ENCODE measurements at places on chromosomes 1 and 21. TPM values are rescaled to one million over a fixed set of nuclear protein-coding genes. Genes with fewer than 3 reads are reported as not detected.

DNA sequence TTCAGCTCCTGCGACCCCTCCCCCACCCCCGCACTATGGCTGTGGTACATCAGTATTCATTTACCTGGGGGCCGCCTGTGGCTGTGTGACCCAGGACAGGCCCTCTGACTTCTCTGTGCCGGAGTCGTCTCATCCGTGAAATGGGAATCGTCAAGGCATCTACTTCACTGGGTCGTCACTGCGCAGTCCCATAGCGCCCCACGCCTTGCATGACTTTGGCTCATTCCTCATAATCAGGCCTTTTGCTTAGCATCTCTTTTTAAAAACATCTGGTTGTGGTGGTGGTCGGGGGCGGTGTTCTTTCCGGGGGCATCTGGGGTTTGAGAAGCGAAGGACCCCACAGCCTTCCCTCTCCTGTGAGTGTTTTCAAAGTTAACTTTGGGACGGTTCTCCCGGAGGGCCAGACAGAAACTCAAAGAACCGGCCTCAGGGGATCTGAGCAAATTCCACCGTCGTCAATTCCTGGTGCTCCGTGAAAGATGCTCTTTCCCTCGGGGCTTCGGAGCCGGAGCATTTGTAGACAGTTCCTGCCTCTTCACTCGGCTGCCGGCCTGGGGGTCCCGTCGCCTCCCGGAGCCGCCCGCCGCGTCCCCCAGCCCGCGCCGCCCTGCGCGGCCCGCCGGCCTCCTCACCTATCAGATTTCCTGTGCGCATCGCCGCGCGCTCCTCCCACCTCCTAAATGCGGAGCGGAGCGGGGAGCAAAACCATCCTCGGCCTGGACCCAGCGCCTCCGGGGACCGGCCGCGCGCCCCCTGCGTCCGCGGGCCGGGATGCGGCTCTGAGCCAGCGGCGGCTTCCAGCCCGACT is at the start of gene B3GALT5:
TSS of gene B3GALT5 (plus strand) at position 708 of the 808 bp plus-strand sequence. CDS start 47,620 bp downstream, outside the sequence.
- no peak for DNase-seq

GRCh38 chr1:145689922-145690321 is 17.2 kb downstream of the PDZK1 start:
- DNase-seq: no peak

- DNase-seq: no peak
These were observed 17.1 kb downstream of the NUDC start for GRCh38 chr1:26938659-26939025.

GRCh38 chr1:205422993-205423642 is 1.3 kb upstream of the LEMD1 start:
- no peak for DNase-seq

DNA sequence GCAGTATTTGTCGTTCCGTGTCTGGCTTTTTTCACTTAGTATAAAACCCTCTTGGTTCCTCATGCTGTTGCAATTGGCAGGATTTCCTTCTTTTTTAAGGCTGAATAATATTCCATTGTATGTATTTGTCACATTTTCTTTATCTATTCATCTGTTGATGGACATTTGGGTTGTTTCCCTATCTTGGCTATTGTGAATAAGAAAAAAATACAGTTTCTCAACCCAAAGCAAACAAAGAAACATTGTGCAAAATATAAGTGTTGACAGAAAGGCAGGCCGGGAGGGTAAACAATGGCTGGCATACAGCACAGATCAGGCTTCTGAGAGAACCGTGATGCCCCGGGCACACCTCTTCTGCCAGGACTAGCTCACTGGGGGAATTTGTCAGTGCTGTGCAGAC is 26.9 kb downstream of the NENF start:
- no peak for DNase-seq

GRCh38 chr1:156905651-156906050 is 12.1 kb downstream of the PEAR1 start:
- no peak for DNase-seq

GRCh38 chr1:35111106-35111505 is 31.9 kb downstream of the ZMYM1 start:
- no peak for DNase-seq

GRCh38 chr1:38456531-38456876 is 403.1 kb downstream of the RRAGC start:
- no peak for DNase-seq

DNA sequence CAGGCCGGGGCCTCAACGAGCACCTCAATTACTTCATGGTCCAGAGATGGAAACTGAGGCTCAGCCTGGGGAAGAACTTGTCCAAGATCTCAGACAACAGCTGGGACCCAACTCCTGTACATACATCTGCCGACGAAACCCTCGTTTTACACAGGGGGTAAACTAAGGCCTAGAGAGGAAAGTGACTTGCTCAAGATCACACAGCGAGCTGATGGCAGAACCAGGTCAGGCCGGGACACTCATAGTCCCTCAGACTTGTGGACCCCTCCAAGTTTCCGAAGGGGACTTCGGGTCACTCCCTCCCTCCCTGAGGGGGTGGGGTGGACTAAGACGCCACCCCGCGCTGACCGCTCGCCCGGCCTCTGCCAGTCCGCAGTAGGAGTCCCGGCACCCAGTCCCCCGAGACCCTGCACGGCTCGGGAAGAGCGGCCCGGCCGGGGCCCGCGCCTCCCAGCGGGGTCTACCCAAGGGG is 430 bp downstream of the WASF2 start:
- no peak for DNase-seq

RAB3B gene
- not detected for total RNA-seq

CNKSR1 gene
- total RNA-seq: 0.85 TPM

LCE1A gene
- total RNA-seq: not detected

IL22RA1 gene
- 0.26 TPM for total RNA-seq
